Neural progenitor cell (in vitro differentiated cells): ENCODE measurements at places on chromosomes 7 and 10.

DNA sequence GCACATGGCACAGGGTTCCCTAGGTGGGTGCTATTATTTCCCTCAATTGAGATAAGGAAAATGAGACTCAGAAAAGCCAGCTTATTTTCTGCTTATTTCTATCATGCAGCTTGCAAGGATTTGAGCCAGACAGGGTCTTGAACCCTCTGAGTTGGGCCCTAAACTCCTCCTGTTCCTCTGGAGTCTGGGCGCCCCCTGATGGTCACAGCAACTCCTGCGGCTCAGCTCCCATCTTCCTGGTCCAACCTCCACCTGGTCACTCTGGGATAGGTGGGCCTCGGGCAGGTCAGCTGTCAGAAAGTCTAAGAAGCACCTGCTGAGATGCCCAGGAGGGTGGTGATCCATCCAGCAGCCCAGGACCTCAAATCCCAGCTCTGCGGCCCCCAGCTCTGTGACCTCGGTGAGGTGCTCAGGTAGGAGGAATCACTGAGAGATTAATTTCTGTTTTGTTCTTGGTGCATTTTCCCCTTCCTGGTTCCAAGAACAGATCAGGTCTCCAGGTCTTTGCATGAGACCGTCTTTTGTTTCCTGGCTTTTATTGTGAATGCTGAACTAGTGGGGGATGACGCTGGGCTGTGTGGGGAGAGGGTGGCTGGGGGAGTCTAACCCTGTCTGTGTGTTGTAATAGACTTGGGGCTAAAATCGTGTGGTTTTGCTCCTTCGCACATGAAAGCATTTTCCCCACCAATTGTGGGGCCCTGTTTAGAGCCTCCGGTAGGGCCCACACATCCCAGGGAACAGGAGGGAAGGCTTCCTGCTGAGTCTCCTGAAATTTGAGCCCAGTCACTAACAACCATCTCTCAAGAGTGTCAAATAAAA lies 32.8 kb downstream of the TMEM130 start:
- peak; percentile 83 for DNase-seq

- DNase-seq, result no peak
These were observed 26.0 kb downstream of the RNF32 start for GRCh38 chr7:156666368-156667109.

GRCh38 chr10:3427950-3428354 lies 255.4 kb upstream of the PITRM1 start:
- no peak for DNase-seq

GRCh38 chr10:73859784-73860491 lies 14.4 kb downstream of the CAMK2G start:
- DNase-seq, result no peak

DNA sequence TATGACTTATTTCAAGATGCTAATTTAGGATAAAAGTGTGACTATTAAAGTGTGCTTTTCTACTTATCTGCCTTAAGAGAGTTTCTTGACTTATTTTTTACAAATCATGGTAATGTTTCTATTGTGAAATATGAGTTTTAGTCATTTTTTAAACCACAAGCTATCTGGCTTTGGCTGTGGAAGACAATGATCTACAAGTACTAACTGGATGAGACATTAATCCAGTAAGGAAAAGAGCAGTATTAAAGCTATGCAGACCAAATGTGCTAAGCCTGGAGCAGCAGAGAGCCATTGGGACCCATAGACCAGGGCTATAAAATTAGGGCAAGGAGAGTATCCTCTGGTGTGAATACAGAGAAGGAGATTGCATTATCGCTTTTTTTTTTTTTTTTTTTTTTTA lies 92.4 kb downstream of the SEMA3A start:
- DNase-seq, result no peak

DNA sequence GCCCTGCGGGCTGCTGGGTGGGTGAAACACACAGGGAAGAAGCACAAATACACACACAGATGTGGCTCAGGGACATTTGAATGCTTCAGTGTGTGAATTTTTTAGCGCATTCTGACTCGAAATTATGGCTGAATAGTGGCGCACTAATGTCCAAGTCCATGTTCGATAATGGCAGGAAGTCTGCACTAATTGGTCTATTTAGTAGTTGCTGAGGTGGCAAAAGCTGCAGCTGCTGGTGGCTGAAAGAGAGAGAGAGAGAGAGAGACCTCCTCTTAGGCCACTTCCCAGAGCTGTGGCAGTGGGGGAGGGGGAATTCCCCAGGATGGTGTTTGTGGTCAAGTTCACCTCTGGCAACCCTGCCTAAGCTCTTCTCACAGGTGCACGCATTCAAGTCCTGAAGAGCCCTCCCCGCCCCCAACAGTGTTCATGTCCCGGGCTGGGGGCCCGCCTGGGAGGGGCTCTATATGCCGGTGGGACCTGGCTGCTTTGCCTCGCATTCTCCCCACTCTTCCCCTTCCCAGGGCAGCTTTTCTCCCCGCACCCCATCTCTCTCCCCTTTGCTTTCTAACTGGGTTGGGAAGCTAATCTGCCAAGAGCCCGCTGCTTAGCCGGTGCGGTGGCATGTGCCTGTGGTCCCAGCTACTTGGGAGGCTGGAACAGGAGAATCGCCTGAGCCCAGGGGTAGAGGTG lies 6.0 kb upstream of the MNX1 start:
- peak; percentile 40 for DNase-seq

DNA sequence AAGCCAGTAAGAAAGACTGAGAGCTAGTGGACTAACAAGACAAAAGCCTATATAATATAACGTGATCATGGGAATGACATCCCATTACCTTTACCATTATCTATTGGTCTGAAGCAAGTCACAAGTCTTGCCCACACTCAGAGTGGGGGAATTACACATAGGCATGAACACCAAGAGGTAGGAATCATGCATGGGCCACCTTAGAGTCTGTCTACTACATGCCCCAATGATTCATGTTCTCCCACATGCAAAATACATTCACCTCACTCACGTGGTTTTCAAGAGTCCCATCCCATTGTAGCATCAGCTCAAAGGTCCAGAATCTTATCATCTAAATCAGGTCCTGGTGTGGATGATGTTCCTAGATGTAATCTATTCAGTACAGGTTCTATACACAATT lies 29.4 kb downstream of the DNAJC9 start:
- no peak for DNase-seq

DNA sequence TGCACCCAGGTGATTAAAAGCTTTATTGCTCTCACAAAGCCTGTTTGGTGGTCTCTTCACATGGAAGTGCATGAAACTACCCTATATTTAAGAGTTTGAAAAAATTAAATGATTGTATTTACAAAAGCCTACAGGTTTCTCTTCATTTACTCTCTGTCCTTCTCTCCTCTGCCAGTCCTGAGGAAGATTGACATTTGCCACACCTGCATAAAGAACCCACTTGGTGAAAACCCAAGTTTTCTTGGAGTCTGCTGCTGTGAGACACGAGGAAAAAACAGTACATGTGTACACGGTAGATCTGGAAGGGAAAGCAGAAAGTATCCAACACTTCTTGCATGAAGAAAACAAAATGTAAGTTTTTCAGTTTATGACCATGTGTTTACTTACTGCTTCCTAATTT lies 994.4 kb upstream of the POT1 start:
- DNase-seq, result no peak

- DNase-seq, result no peak
These were observed 243.0 kb upstream of the KLF6 start for GRCh38 chr10:4028027-4028471.

GRCh38 chr7:105794741-105795729 lies 81.4 kb downstream of the ATXN7L1 start:
- DNase-seq, result no peak

- no peak for DNase-seq
These were observed 200.9 kb downstream of the GRID1 start for GRCh38 chr10:86165666-86166065.

- DNase-seq, result no peak
These were observed 82.4 kb downstream of the CREM start for GRCh38 chr10:35208949-35209613.

- DNase-seq, result peak; percentile 69
These were observed 625 bp downstream of the IPMK start for GRCh38 chr10:58266826-58267712.

GRCh38 chr7:68107968-68108367 lies 1111.3 kb downstream of the TYW1 start:
- DNase-seq, result no peak

GRCh38 chr10:34346516-34347100 lies 468.5 kb downstream of the PARD3 start:
- DNase-seq, result no peak

DNA sequence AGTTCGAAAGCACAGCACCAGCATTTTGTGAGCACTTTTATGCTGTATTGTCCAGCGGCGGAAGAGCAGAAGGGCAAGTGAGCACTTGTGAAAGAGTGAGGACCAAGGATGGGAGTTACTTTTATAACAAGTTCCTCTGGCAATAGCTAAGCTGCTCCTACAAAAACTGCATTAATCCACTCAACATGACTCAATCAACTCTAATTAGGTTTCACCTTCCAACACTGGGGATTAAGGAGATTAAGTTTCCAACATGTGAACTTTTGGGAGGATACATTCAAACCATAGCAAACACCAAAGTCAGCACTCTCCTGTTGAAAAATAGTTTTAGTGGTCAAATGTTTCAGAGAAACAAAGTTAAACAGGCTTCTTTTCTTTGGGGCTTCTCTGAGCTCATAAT lies 844.5 kb downstream of the REEP3 start:
- peak; percentile 65 for DNase-seq

GRCh38 chr7:41984888-41985287 lies 252.1 kb downstream of the GLI3 start:
- no peak for DNase-seq

- no peak for DNase-seq
These were observed 27.9 kb upstream of the PWWP2B start for GRCh38 chr10:132368881-132369635.

DNA sequence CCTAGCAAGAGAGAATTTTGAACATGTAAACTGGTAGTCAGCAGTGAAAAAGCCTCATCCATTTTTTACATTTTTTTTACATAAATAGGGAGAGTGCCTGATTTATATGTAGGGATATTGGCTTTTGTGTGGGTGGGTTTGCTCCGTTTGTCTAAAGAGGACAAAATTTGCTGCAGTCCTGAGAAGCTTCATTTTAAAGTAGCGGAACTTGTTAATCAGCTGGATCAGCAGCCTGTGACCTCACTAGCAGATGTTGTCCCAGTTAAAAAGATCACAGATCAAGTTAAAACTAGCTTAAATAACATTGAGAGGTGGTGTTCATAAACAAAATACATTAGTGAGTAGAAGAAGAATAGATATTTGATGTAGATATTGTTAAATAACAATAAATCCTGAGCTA lies 2.6 kb downstream of the ATRNL1 start:
- DNase-seq, result no peak

GRCh38 chr10:131961777-131962662 lies 19.7 kb downstream of the BNIP3 start:
- no peak for DNase-seq

DNA sequence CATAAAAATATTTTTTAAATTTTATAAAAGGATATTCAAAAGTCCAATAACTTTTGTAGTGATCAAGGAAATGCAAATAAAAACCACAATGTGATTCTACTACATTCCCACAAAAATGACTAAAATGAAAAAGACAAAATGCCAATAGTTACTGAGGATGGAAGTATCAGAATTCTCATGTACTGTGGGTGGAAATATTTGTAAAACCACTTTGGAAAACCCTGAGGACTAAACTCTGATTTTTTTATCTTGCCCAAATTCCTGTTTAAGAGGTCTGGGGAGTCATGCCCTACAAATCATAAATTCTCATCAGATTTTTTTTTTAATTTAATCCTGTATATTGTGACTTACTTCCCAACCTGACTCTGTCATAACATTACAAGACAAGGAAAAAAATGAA lies 9.8 kb upstream of the SEMA3D start:
- DNase-seq, result no peak

DNA sequence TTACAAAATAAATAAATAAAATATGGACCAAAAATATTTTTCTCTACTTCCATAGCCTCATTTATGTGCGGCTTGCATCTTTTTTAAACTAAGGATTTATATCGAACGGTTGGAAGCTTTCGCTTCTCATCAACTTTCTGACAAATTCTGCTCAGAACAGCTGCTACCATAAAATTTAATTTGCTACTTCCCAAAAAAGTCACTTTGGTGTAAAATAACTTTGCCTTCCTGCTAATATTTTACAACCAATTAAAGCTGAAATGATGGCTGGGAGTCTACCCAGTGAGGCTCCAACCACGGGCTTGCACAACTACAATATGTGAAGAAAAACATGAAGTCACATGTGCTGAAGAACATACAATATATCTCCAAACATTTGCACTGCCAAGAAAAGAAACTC lies 253.1 kb upstream of the NEBL start:
- no peak for DNase-seq

- DNase-seq, result no peak
These were observed 190.5 kb downstream of the GLI3 start for GRCh38 chr7:42046483-42046882.

DNA sequence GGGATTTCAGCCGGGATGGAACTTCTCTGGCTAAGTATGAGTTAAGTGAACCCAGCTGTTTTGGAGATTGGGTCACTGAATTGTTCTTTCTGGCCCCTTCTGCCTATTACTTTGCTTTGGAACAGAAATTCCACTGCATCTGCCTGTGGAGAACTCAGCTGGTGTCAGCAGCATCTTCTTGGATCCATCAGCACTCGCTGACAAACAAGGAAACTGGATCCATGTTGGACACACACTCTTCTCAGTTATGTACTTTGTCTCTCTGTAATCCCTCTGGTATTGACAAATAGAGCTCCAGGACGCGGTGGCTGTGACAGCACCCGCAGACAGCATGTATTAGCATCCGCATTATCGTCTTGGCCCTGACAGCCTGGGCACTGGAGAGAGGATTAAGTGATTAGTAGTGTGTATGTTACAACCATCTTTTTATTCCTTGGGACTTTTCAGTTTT lies 73.0 kb upstream of the BMPER start:
- DNase-seq, result peak; percentile 38

- no peak for DNase-seq
These were observed 13.3 kb downstream of the CYP2W1 start for GRCh38 chr7:996079-996872.

- no peak for DNase-seq
These were observed 247.8 kb upstream of the SMIM30 start for GRCh38 chr7:113366122-113366521.

GRCh38 chr7:2542916-2543871 lies 12.1 kb downstream of the BRAT1 start:
- DNase-seq, result no peak

DNA sequence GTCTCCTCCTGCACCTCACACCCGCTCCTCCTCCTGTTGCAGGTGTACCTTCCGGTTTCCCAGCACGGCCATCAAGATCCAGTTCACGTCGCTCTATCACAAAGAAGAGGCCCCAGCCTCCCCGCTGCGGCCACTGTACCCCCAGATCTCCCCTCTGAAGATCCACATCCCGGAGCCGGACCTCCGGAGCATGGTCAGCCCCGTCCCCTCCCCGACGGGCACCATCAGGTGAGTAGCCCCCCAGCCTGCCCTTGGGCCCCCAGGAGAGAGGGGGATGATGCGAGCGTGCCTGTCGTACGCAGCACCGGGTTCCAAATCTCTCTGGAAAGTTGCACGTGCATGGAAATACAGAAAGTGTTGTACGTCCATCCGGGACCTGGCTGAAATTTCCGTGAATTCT lies 34.6 kb upstream of the AP5Z1 start:
- no peak for DNase-seq

GRCh38 chr7:39355664-39356063 lies 210.5 kb upstream of the YAE1 start:
- DNase-seq, result no peak
